ENCODE measurements at places on chromosomes 7 and 10.

GRCh38 chr10:22607261-22607660 lies 107.1 kb downstream of the PIP4K2A start:
- peak; percentile 58 for DNase-seq

- no peak for DNase-seq
Measured at GRCh38 chr7:45365341-45365740, 207.8 kb downstream of the RAMP3 start.

GRCh38 chr7:147571436-147572185 lies 1019.0 kb upstream of the C7orf33 start:
- no peak for DNase-seq

- no peak for DNase-seq
Measured at GRCh38 chr7:64688988-64689387, 23.1 kb downstream of the ZNF107 start.

DNA sequence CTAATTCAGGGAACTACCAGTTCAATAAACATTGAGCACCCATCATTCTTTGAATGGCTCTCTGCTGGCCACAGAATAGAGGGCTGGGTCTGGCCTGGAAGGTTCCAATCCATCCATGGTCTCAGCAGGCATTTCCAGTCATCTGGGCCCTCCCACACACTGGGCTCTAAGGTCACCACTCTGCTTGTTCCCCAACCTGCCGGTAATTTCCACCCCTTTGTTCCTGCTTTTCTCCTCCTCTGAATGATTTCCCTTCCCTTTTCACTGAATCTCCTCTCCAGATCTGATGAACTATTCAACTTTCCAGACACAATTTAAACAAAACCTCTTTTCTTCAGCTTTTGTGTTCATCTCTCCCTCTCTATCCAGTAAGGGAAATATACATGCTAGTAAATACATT lies 2.6 kb downstream of the BZW2 start:
- no peak for DNase-seq

DNA sequence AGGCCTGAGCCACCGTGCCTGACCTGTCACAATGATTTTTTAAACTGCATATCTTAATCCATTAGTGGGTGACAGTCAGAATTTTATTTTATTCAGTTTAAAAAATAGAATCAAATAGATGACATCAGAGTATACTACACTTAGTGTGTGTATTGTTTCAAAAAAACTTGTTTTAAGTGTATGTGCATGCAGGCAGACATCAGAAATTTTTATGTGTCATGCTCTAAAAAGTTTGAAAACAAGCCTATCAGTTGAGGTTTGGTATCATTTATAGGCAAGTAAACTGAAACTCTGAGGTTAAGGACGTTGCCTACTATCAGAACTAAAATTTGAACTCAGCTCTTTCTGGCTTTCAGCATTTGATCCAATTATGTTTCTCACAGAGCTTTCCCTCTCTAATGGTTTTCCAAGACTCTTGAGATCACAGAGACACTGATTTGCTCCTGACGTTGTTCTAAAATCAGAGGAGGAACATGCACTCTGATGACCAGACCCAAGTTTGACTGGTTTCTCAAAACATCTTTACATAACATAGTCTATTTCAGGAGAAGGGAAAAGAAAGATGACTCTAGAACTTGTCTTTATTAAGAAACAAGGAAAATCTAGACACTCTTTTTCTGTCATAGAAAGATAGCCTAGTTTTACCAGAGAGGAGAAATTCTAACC lies 188.6 kb downstream of the AUTS2 start:
- no peak for DNase-seq

DNA sequence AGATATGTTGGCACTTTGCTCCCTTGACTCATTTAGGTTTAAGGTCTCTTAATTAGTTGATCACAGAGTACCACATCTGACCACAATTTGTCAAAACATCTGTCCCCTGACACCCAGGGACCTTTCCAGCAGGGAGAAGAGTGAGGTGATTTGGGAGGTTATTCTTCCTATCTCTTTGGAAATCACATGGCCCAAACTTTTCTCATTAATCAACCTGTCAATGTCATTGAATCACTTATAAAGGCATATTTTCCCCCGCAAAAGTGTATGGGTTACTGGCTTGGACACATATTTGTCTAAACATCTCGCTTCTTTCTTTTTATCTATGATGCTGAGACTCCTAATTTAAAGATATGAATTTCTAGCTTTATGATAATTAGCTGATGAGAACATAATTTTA lies 92.4 kb upstream of the RPA3 start:
- DNase-seq, result no peak
